Effector CD4-positive, alpha-beta T cell (primary cell): ENCODE measurements at places on chromosomes 2 and 18.

- no peak for DNase-seq
Observed at GRCh38 chr2:70725505-70725904, 42.5 kb downstream of the ADD2 start.

DNA sequence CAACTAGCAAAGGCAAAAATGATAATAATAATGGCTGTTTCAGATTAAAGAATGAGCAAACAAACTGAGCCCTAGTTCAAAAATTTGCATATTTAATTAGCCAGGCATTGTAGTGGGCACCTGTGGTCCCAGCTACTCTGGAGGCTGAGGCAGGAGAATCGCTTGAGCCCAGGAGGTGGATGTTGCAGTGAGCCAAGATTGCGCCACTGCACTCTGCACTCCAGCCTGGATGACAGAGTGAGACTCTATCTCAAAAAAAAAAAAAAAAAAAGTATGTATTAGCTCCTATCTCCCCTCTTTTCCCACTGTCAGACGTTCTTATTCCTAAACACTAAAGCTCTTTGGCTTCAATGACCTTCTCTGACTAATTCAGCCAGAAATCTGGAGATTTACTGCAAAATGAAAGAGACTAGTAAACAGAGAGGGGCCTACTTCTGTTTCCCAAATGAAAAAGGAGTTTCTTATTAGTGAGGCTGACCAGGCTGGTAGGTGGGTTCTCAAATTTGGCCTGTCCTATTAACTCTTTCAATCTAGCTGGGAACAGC is 3.9 kb upstream of the SRBD1 start:
- no peak for DNase-seq

DNA sequence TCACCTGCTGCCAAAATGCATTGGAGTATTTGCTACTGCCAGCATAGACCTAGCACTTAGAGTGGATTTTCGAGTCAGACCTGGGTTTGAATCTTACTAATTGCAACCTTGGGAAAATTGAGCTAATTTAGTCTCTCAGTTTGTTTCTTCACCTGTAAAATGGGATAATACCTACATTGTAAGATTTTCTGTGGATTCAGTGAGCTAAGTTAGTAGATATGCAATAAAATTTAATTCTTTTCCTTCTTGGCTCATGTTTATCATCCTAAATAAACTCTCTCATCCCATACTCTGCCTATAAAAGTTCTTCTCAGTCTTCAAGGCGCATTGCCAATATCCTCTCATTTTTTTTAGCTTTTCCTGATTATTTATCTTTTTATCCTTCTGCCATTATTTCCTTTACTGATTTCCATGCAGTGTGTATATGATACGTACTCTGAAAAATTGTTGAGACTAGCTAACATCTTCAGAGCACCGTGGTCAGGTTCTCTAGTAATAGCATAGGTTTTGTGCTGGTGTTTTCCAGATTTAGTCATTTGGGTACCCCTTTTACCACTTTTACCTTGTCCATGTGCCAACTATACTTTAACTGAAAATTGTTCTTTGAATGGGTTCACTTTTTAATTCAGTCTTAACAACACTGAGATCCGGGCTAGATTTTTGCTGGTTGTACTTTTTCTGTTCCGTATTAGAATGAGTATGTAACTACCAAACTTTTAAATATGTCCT is 7.3 kb downstream of the CEP192 start:
- no peak for DNase-seq

GRCh38 chr2:98556344-98557033 is 51.8 kb downstream of the COA5 start:
- DNase-seq: no peak

DNA sequence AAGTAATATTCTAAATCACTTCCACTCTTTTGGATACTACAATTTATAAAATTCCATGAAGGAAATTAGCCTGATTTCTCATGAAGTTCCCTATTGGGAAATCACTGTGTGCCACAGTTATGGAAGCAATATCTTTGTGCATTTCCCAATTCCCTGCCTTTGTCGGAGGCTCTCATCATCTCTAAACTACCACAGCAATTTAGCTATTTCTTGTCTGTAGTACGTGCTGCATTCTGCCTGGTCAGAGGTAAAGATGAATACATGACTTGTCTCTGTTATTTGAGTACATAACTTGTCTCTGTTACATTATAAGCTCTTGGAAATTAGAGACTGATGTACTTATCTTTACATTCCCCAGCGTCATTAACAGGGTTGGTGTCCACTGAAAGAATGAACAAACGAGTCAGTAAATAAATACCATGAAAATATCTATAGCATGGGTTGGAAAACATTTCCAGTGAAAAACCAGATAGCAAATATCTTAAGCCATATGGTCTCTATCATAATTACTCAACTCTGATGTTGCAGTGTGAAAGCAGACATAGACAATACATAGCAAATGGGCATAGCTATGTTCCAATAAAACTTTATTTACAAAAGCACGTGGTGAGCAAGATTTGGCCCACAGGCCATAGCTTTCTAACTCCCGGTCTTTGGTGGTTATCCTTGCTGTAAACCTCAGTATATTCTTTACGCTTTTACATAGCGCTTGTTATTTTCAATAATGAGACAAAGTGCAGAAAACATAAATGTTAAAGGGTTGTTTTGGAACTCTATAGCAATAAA is 78.8 kb downstream of the BCL2 start:
- DNase-seq: no peak

- DNase-seq: no peak
Observed at GRCh38 chr18:58105206-58105887, 61.3 kb downstream of the NEDD4L start.

DNA sequence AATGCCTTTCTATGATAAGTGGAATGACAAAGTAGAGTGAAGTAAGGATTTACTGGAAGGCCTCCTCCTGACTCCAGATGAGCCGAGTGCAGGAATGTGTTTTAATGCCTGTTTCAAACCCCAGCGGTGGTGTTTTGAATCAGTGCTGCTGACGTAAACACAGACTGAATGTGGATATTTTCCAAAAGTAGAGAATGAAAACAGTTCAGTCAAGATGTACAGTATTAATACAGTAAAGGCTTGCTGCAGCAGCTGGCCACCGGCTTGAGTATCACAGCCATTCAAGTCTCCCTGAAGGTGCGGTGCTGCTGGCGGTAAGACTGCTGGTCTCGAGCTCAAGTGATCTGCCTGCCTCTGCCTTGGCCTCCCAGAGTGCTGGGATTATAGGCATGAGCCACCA is 46.7 kb downstream of the ARHGAP28 start:
- no peak for DNase-seq

GRCh38 chr2:2536416-2537056 is 205.5 kb upstream of the MYT1L start:
- no peak for DNase-seq

DNA sequence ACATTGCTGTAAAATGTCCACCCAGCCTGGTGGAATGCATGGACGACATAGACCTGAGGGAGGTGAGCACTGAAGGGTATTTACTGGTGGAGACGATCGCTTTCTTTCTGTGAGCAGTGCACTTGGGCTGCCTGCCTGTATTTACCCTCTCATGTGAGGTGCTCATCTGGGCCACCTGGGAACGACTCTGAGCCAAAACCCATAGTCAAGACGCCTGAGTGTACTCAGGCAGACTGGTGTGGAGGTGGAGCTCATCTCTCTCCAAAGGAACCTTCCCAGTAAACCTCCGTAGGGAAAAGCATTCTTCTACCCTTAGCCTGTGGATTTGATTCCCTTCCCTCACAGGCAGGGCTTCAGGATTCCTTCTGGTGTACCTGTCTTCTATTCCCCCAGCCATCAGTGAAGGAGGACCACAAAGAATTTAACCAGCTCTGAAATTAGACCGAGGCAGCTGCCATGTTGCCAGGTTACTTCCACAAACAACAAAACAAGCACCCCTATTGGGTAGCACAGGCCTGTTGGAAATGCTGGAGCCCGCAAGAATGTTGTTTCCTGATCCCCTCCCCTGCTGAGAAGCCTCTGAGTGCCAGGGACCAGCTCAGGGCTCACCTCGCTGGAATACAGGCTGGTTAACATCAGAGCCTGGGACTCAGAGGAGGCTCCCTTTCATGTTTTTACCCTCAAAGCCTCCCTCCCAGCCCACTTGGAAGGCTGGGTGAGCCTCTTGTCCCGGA is 47.5 kb upstream of the TXNDC2 start:
- DNase-seq: no peak

- DNase-seq: no peak
Observed at GRCh38 chr18:58871514-58872420, 7.1 kb downstream of the ZNF532 start.

DNA sequence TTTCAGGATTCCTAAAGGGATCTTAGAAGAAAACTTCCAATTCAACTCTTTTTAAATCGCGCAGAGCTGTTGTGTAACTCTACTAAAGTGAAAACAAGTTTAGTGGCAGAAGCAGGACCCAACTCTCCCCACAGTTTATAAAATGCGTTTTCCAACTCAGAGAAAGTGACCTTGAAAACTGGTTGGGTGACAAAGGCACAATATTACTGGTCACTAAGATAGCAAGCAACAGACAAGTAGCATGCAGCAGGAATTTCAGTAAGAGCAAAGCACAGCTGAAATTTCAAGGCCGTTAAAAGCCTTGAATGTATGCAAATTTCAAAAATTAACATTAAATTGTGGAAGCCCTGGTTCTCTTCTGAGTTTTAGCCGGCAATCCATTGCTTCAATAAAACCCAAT is 66.9 kb downstream of the STK39 start:
- no peak for DNase-seq

GRCh38 chr2:183614799-183615435 is 490.7 kb downstream of the NUP35 start:
- DNase-seq: no peak

- DNase-seq: no peak
Observed at GRCh38 chr18:5601188-5601624, 57.4 kb upstream of the EPB41L3 start.
